ENCODE measurements at places on chromosomes 3 and 15.
A peak's percentile ranks its signal among the peaks of the same experiment; 100 is the strongest.

DNA sequence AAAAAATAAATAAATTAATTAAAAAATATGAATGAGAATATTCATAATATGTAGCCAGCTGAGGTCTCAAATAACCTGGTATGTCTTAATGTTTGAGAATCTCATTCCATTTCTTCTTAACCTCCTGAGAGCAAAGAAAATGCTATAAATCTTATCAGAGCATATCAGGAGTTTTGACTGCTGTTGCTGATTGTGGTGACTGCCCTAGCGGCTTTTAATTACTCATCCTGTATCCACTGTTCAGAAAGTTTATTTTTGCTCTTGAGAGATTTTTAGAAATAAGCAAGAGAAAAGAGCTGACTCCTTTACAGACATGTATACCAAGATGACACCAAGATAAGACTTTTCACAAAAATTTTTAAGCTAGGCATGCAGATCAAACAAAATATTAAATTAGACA, 454.8 kb upstream of the CBLB start:
- no peak for DNase-seq

DNA sequence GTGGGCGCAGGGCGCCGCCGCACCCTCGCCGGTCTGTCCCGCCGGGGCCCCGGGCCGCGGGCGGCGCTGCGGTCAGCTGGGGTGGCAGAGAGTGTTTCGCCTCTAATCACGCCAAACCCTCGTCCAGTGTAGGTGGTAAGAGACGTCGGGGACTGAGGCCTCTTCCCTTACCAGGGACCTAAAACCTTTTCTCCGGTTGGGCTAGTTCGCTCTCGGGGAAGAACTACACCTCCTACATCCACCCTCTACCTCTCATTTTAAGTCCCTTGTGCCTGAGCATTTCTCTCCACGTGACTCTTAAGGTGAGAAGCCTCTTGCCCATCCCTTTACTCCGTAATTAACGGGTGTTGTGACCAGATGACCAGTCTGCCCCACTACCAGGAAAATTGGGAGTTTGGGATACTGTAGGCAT, 520 bp downstream of the TMEM42 start:
- no peak for DNase-seq

DNA sequence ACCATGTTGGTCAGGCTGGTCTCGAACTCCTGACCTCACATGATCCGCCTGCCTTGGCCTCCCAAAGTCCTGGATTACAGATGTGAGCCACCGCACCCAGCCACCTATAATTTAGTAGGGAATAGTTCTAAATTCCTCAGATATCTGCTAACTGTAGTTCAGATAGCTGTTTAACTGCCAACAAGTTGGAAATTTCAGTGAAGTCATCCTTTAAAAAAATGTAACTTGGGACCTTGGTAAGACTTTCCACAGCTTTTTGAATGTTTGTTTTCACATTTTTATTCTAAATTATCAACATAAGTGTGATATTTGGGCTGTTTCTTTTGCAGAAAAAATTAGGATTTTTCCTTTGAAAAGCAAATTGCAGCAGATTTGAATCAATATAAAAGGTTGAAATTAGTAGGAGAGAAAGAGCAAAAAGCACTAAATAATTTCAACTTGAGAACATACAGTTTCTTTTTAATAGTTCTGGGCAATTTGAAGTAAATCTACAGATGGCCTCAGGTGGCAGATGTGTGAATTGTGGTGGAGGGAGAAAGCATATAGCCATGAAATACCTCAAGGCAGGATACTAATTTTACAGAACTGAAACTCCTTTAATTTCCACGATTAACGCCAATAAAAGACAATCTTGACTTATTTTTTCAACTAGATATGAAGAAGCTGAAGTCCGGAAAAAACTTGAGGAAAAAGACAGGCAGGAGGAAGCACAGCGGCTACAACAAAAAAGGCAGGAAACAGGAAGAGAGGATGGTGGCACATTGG, 34.3 kb downstream of the USP8 start:
- DNase-seq = no peak

DNA sequence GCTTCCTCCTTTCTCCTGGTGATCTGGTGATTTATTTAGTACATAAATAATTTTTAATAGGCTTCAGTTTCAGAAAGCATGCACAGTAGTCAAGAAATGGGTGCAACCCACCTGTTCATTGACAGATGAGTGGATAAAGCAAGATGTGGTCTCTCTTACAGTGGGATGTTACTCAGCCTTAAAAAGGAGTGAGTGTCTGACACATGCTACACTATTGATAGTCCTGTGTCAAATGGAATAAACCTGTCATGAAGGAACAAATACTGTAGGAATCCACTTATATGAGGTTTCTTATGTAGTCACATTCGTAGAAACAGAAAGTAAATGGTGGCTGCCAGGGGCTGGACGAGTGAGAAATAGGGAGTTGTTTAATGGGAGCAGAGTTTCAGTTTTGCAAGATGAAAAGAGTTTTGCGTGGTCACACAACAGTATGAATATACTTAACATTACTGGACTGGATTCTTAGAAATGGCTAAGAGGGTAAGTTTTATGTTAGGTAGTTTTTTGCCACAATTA, 56.0 kb upstream of the PPARG start:
- peak; percentile 20 for DNase-seq

DNA sequence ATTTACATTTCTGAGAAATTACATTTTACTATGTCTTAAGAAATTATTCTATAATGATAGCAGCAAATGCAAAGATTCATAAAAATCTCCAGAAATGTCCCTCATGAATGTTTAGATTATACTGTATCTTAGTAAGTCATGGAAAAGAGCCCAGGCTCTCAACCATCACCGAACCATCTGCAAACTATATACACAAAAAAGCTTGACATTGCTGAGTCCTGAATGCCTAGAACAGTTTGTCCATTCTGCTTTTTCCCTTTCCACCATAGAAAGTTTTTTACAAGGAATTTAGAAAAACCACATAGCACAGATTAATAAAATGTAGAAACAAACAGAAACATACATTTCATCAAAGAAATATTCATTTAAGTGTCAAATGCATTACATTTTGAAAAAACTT, 83.6 kb downstream of the MYO9A start:
- DNase-seq = no peak

DNA sequence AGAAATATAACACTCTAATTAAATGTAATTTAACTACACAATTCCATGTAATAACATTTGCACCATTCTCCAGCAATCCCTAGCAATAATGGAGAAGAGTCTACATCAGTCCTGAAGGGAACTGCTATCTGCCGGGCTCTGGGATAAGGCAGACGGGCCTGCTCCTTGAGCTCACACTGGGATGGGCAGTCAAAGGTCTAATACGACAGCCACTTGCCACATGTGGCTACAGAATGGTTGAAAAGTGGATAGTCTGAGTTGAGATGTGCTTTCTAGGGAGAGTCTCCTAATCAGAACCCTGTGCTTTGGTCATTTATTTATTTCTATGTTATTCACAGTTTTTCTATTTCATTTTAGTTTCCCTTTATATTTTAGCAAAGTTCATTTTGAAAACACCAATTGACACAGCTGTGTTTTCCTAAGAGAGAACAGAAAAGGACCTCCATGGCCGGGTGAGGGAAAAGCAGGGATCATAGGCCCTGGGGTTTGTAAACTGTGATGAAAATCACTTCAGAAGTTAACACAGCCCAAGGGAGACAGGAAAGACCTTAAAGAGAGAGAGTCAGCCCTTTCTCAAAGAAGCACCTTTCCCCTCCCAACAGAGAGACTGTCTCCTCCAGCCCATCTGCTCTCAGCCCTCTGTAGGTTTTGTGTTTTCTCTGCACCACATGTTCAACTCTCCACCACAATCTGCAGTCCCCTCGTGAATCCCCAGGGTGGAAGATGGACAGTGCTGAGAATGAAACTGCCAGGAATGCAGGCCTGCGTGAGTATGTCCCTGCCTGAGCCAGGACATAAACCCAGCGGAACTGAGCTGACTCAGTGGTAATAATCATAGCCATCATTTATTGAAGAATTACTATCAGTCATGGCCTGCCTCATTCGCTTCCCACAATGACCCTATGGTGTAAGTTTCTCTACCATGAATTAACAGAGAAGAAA, 11.6 kb downstream of the FSIP1 start:
- DNase-seq = no peak

GRCh38 chr15:39431376-39431775, 149.5 kb upstream of the THBS1 start:
- no peak for DNase-seq

GRCh38 chr3:64355401-64355807, 130.1 kb upstream of the PRICKLE2 start:
- DNase-seq = no peak

DNA sequence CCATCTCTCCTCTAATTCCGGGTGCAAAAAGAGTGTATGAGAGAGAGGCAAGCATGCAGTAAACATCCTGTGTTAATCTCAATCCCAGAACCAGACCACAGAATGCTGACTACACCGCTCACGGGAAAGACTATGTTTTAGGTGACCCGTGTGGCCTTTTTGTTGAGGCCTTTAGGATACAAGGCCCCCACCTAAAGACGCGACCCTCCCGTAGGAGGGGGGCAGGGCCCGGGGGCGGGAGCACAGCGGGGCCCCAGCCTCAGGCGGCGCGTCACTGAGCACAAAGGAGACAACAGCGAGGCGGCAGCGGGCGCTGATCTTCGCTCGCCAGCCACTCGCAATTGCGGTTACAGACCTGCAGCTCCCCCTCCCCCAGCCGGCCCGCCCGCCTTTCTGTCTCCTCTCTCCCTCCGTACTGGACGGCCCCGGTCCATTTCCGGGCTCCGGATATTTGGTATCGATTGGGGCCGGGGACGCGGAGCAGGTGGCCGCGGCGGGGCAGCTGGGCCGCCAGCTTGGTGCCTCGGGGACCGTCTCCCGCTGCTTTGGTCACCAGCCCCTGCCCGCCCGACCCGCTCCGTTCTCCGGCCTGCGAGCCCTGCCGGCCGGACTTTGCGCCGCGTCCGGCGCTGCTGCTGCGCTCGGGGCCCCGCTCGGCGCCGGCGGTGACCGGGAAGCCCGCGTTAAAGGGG, at the start of gene CCDC50:
Gene CCDC50, plus strand, starts transcription at position 433 of the 692 bp plus-strand sequence. CDS start 281 bp downstream, outside the sequence.
- DNase-seq = peak; percentile 4

DNA sequence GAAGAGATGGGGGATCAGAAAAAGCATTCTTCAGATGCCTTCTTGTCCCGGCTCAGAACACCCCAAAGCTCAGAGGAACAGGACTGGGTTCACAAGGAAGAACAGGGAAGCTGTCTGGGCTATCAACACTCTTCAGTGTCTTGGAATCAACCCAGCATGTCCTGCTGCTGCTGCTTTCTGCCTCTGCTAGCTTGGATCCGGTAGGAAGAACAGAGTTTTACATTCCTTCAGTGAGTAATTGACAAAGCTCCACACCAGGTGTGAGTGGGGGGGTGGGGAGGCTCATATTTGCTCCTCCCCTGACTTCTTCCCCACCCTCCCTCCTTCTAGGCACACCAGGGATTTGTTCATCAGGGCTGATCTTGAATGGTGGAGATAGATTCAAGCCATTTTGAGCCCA, 13.1 kb upstream of the ETV5 start:
- no peak for DNase-seq

- DNase-seq = no peak
Measured at GRCh38 chr3:148827585-148827984, at the start of gene CPB1. TSS of gene CPB1 (plus strand) at chr3:148827811. CDS start at chr3:148827824, 13 bp downstream.

DNA sequence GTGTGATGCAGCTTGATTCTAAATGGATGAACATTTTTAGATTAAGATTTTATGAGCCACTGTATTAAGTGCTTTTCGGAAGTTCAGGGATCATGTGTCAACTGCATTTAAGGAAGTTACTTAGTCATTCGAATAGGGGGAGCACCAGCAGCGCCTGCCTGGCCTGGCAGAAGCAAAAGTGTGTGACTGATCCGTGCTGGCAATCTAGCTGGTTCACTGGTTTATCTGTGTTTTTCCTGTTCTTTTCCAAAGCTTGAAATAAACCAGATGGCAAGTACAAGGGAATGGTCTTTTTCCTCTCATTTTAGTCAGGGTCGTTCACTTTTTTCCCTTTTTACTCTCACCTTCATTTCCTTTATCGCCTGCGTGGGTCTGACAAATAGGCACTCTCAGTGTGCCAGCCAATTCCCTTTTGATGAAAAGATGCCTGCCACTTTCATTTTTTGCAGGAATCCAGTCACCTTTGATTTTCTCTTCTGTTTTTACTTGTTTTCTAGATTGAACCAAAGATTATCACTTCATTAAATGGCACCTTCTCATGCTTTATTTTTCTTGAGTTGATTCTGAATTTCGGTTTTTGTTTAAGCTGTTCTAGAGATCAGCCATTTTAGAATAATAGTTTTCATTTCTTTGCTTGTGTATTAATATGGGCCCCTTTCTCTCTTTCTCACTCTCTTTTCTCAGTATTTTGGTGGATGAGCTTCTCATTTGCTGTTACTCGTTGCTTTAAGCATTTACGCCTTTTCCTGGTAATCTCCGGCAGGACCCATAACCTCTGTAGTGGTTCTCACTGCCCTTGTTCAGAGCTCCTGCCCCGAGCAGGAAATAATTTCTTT, 2.8 kb downstream of the ABHD2 start:
- DNase-seq = no peak

- DNase-seq = no peak
Measured at GRCh38 chr3:50355829-50356552, 3.3 kb downstream of the TMEM115 start.

GRCh38 chr15:90807786-90808086, 60.7 kb upstream of the FURIN start:
- DNase-seq = no peak

DNA sequence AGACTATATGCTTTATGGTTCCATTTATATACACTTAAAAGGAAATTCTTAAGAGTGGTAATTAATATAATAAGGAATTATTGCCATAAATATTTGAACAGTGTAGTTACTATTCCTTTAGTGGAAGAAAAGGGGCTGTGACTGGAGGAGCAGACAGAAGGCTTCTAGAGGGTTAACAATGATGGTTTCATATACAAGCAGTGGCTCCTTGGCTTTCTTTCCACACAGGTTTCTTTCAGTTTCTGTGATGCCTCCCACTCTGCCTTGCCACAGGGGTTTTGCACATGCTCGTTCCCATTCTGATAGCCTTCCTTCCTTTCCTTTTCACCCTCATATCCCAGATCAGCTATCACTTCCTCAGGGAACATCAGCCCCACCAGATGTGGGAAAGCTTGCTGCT, 108.8 kb upstream of the LYSMD4 start:
- DNase-seq = no peak

GRCh38 chr15:35061825-35062737, 23.0 kb downstream of the NANOGP8 start:
- DNase-seq = no peak

GRCh38 chr3:57903124-57903890, 104.9 kb upstream of the FLNB start:
- no peak for DNase-seq

- DNase-seq = no peak
Measured at GRCh38 chr3:137612291-137612690, 151.8 kb upstream of the SOX14 start.

Measured in stimulated activated CD8-positive, alpha-beta memory T cell treated with anti-CD3 and anti-CD28 coated beads, Interleukin-7, amount 100 ng/mL, for 48 hours (primary cell).